Fibroblast of upper back skin (primary cell): ENCODE measurements at places on chromosomes 3 and 15.
A peak's percentile ranks its signal among the peaks of the same experiment; 100 is the strongest.

DNA sequence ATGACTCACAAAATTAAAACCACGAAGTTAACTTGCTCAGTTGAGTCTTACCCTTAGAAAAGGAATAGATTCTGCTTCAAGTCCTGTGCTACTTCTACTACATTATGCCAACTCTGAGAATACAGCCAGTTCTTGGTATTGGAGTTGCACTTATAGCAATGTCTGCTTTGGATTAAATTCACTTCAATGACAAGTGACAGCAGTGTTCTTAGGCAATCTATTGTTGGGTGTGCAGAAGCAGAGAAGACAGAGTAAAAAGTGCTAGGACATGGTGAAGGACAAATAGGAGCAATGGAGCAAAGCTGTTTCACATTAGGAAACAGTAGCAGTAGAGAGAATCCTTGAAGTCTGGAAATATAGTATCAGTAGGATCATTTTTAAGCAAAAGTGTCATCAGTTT lies 713.1 kb downstream of the SI start:
- DNase-seq = no peak

GRCh38 chr15:88538972-88539371 lies 7.5 kb downstream of the DET1 start:
- no peak for DNase-seq

- peak; percentile 40 for DNase-seq
Observed at GRCh38 chr15:77083381-77084160, 12.7 kb upstream of the TSPAN3 start.

DNA sequence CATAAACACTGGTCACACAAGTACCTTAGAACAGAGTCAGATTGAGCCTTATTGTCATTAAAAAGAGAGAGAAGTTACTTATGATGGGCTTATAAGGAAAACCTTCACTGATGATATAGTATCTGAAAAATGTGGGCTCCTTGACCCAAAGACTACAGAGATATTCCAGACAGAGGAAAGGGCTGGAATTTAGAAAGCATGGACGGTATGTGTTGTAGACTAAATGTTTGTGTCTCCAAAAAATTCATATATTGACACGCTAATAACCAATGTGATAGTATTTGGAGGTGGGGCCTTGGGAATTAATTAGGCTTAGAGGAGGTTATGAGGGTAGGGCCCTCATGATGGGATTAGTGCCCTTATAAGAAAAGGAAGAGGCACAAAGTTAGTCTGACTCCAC lies 61.0 kb upstream of the DAZL start:
- peak; percentile 20 for DNase-seq

DNA sequence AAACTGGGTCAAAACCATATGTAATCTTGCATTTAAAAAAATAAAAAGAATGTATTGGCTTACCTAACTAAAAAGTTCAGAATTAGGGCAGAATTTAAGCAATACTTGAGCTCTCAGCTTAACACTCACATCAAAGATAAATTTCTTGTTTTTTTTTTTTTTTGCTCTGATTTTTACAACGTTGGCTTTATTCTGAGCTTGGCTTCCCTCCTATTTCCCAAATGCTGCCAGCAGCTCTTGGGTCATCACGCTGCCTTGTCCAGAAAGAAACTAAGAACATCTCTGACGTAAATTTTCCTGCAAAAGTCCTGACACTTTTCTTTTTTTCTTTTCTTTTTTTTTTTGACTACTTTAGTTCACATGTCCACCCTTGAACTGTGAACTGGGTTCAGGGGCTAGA lies 150.6 kb upstream of the TGFBR2 start:
- no peak for DNase-seq

DNA sequence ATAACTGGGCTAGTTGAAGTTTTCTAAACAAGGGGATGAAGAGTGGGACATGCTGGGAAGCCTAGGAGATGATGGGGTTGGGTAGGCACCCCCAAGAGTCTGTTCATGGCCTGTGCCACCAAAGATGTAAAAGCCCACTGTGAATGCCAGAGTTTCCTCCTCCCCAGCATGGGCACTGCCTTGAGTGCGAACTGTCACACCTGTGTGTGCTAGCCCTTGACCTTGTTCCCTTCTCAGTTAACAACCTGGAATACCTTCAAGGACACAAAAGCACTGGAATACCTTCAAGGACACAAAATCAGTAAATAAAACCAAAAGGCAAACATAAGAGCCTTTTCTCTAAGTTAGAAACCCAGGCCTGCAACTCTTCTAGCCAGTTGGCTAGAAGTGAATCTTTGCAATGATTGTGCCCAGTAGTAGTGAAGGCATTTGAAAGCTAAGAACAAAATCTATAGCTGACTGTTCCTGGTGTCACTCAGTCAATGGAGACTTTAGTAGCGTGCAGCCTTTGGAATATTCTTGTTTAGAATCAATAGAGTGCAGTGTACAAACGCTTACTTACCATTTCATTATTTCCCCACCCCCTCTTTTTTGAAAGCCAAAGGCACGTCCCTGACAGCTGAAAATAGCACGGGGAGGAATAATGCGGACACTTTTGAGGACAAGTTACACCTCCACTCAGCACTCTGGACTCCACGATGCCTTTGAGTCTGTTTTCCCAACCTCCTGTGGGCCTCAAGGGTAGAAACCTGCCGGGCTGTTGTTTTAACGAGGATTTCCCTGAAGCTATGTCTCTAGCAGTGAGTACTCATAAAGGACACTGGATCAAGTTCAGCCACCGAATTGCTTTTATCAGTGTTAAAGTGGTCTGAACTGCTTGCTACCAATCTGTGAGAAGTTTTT lies 24.2 kb downstream of the PSMD6 start:
- DNase-seq = no peak

GRCh38 chr15:78208887-78209645 lies 25.3 kb downstream of the ACSBG1 start:
- DNase-seq = no peak

DNA sequence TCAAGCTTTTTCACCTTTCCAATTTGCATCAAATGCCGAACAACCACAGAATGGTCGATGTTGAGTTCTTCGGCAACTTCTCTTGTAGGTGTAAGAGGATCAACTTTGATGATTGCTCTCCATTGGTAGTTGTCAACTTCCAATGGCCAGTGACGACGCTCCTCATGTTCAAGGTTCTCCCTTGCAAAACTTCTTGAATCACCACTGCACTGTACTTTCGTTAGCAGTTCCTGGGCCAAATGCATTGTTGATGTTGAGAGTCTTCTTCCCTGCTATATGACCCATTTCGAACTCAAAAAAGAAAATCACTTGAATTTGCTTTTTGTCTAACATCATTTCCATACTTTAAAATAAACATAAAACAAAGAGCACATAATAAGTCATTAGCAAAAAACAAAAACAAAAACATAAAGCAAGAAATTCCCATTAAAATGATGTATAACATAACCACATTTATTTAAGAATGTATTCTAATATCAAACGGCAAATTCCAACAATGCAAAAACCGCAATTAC lies 71.2 kb upstream of the AP4E1 start:
- no peak for DNase-seq

DNA sequence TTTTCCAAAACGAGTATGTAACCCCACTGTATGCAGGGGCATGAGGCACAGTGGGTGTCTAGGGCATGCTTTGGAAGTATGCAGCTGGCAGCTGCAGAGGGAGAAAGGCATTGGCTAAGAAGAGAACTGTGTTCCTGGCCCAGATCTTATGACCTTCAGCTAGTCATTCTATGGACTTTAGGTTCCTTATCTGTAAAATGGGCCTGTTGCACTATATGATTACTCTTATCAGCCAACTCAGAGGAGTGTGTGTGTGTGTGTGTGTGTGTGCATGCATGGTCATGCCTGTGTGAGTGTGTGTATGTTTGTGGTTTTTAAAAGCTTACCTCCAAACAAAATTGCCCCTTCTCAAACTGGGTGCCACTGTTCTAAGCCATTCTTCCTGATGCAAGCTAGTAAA lies 27.4 kb upstream of the CHST2 start:
- no peak for DNase-seq

DNA sequence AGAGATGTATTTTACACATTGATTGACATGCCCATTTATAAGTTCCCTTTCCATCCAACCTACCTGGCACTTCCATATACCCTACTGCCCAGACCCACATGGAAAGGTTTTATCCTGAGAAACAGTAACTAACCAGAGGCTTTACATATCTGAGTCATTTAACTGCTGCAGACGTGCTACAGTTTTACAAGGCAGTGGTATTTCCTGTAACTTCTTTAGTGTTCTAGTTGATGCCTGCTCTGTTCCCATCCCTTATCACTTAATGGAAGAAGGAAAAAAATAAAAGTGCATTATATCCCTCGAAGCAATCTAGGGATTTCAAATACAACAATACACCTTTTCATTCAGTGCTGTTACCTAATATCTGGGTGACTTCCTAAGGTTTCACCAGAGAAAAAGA lies 107.1 kb downstream of the TMCO5A start:
- DNase-seq = peak; percentile 79

- DNase-seq = no peak
Observed at GRCh38 chr3:143035466-143036211, 34.3 kb downstream of the U2SURP start.

DNA sequence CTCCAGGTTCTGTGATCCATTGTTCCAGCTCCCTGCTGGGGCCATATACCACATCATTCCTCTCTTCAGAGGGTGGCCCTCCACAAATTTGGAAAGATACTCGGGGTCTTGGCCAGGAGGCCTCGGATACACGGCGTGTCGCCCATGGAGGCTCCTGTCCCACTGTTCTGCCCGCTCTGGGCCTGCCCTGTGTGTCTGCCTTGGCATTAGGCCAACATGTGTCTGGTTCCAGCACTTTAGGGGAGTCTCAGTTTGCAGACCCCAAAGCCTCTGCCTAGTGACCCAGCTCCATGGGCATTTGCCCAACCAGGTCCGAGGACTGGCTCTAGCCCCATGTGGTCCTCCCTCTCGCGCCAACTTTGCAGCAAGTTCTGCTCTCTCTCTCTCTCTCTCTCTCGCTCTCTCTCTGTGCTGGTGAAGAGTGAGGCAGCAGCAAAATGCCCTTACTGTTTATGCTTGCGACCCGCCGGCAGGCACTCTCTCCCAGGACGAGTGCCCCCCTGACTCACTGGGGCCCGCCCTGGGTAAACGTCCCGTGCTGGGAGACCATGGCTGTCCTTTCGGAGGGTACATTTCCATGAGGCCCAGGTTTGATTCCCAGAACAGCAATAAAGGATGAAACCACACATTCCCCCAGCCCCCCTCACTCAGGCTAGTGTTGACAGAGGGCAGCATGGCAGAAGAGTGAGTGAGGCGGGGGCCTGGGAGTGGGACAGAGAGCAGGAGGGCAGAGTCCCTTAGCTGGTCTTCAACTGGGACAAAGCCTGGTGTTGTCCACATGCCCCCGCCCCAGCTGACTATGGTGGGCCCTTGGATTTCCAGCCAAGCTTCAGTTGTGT lies 77.9 kb downstream of the ISG20 start:
- no peak for DNase-seq

DNA sequence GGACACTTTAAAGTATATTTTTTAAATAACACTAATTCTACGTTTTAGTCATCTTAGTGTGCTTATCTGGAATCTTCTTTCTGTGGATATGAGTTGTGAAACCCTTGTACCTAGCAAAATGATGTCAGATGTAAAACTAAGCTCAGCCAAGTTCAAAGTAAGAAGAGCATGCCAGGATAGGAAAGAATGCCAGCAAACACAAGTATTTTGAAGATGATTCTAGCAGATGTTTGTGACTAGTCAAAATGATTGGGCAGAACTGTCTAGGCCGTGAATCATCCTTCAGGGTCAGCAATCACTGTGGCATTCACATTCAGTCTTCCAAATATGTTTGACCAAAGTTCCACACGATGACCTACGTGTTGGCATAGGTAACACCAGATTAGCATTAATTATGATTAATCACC lies 5.4 kb upstream of the PLOD2 start:
- peak; percentile 87 for DNase-seq

- no peak for DNase-seq
Observed at GRCh38 chr3:134840459-134840858, 45.4 kb downstream of the EPHB1 start.

DNA sequence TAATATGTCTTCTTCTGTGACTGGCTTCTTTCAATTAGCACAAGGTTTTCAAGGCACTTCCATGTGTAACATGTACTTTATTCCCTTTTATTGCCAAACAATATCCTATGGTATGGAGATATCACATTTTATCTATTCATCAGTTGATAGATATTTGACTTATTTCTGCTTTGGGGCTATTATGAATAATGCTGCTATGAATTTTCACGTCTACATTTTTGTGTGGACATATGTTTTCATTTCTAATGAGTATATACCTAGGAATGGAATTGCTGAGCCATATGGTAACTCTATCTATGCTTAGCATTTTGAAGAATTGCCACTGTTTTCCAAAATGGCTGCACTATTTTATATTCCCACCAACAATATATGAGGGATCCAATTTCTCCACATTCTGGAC lies 3.6 kb upstream of the AGTR1 start:
- peak; percentile 78 for DNase-seq

- DNase-seq = no peak
Observed at GRCh38 chr3:186513386-186513785, 30.8 kb downstream of the CRYGS start.

DNA sequence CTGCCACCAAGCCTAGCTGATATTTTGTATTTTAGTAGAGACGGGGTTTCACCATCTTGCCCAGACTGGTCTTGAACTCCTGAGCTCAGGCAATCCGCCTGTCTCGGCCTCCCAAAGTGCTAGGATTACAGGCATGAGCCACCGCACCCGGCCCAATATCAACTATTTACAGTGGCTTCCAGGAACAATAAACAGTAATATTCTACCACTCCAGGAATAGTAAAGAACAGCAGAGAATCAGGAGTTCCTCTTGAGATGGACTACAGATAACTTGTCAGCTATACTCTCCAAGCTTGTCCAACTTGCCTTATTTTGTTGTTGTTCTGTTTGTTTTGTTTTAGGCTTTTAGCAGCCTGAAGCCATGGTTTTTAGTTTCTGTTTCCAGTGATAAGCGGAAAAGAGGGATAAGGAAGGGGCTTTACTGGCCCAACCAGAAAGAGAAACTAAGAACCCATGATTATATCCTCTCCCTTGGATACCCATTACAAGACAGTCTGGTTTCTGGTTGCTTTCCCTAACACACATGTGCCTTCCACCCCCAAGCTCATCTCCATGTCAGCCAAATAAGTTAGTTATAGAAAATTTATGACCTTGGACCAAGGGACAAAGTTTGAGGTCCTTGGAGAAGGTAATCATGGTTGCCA lies 36.7 kb downstream of the ARHGEF3 start:
- no peak for DNase-seq

- no peak for DNase-seq
Observed at GRCh38 chr3:182914341-182914740, 66.0 kb downstream of the DCUN1D1 start.

DNA sequence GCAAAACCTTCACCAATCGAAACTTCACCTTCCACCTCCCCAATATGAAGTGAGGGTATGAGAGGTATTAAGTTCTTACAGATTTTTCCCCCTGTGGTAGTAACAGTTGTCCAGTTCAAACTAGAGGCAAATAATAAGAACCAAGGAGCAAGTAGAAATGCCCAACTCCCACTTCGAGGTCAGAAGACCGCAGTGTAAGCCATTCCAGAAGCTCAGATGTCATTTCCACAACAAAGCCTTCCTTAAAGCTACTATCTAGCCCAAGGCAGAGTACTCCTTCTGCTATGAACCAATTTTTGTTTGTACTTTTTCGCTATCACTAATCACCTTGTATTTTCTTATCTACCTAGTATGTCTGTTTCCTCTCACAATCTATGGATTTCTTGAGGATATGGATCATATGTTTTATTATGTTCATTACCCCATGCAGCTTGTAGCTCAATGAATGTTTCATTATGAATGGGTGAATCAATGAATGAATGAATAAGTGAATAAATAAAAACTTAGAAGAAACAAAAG lies 235.7 kb upstream of the KCNMB2 start:
- DNase-seq = no peak
